ENCODE measurements at places on chromosomes 12 and 14.
A peak's percentile ranks its signal among the peaks of the same experiment; 100 is the strongest.

DNA sequence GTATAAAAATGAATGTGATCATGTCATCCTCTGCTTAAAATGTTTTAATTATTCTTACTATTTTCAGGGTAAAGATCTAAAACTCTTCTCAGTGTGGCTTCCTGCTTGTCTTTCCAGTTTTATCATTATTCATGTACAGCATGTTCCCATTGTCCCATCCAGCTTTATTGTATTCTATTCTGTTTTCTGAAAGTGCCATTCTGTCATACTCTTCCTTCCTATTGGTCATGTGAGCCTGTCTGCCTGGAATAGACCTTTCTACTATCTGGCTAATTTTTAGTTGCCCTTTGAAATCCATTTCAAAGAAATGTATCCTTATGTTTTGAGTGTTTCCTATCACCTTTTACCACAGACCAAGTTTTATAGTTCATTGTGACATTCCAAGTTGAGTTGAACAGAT is 34.9 kb downstream of the PALS1 start:
- DNase-seq, result no peak

DNA sequence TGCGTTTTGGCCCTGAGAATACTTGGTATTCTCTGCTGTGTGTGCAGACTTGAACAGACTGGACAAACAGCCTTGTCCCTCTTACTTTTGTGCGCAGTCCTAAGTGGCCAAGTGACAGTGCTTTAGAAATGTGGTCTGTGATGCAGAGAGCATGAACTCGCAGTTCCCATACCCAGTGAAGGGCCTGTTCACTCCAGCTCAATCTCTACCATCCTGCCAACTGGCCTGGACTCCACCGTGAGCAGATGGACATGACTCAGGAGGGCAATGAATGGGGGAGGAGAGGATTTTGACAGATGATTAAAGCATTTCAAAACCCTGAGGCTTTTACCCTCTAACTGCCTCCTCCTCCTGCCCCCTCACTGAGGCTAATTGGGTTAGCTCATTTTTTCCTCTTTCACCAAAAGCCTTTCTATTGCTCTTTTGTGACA is 62.5 kb upstream of the PYGL start:
- DNase-seq, result no peak

DNA sequence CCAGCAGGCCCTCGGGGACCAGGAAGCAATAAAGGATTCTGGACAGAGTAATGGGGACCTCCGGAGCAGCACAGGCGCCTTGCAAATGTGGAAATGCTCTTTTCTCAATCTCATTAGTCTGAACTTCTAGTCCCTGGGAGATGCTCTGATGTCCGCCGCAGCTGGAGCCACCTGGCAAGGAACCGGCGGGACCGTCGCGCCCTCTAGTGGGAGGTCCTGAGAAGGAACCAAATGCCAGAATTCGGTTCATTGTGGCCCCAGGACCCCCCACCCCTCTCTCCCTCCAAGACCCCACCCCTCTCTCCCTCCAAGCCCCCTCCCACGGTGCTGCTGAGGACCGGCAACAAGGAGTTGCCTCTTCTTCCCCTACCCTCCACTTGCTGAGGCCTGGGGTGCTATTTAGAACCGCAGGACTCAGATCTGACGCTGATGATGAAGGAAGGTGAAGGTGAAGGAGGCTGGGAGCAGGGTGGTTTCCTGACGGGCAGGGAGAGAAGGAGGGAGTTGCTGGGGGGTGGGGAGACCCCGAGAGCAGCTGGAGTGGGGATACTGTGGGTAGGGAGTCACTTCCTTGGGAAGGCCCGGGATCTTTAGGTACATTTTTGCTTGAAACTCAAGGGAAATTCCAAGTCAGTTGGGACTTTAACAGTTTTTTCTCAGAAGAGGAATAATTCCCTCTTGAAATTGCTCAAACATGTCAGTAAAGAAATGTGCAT is 42.5 kb downstream of the SMIM41 start:
- peak; percentile 70 for DNase-seq

DNA sequence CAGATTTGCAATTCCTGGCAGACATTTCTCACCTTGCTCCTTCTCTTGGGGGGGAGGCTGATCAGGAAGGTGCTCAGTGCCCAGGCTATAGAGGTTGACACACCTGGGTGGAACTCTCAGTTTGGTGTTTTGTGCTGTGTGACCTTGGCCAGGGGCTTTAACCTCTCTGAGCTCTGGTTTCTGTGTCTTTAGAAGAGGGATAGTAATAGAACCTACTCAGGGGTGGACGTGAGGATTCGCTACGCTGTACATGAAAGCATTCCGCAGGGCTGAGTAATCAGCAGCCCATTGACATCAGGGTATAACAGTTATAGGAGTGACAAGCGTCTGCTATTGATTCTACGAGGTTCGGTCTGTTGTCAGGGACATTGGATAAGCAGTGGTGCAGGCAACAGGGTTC is 98.1 kb downstream of the PHETA1 start:
- no peak for DNase-seq

DNA sequence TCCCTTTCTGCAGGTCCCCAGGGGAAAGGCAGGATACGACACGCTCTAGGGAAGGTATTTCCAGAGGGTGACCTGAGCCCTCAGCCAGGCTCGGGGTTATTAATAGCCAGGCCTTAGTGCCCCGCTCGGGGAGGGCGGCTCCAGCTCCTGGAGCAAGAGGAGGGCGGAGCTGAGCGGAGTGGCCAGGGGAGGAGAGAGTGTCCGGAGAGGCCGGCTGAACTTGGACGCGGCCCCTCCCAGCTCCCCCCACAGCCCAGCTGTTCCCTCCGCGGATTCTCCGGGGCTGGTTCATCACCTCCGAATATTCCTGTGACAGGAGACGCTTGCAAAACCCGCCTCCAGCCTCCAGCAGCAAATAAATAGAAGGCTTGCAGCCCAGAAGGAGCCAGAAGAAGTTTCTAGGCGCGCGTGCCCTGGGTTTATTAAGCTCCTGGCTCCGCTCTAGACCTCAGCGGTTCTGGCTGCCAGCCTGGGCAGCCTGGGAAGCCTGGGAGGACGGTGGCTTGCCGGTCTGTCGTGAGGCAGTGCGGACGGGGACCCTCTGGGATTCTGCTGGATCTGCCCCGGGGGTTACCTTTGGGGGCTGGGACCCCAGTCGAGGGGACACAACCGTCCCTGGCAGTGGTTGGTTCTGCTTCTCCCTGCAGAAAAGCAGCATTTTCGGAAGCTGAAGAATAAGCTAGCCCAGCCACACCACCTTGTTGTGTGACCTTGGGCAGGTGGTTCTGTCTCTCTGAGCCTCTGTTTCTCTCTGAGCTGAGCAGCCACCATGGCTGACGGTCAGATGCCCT is at the start of gene HSPB8:
Gene HSPB8 (plus strand): TSS at position 388 of the 791 bp plus-strand sequence. CDS start 382 bp downstream, at position 770.
- no peak for DNase-seq

GRCh38 chr12:25806271-25806670 is 152.2 kb upstream of the RASSF8 start:
- DNase-seq, result no peak

- DNase-seq, result no peak
Measured at GRCh38 chr14:95052016-95052585, 105.2 kb downstream of the DICER1 start.

DNA sequence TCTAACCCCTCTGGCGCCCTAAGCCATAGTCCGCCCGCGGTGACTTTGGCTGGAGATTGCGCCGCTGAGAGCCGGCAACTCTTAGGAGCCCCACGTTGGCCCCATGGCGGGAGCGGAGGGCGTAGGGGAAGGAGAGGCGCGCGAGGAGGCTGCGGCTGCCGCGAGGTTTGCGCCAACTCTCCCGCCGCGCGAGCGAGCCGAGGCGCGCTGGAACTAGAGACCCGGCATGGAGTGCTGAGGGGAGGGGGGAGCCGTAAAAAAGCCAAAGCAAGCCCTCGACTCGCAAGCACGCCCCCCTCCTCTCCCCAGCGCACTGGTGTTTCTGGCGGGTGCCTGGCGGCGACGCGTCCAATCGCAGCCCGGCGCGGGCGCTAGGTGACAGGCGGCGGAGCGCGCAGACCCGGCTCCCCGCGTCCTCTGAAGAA is at the start of gene SYT10:
Gene SYT10 (minus strand): TSS at position 233 of the 425 bp plus-strand sequence. CDS start 297 bp downstream, outside the sequence.
- no peak for DNase-seq

GRCh38 chr12:11741434-11742092 is 92.1 kb downstream of the ETV6 start:
- no peak for DNase-seq

GRCh38 chr14:60196291-60196690 is 31.1 kb upstream of the DHRS7 start:
- DNase-seq, result no peak

DNA sequence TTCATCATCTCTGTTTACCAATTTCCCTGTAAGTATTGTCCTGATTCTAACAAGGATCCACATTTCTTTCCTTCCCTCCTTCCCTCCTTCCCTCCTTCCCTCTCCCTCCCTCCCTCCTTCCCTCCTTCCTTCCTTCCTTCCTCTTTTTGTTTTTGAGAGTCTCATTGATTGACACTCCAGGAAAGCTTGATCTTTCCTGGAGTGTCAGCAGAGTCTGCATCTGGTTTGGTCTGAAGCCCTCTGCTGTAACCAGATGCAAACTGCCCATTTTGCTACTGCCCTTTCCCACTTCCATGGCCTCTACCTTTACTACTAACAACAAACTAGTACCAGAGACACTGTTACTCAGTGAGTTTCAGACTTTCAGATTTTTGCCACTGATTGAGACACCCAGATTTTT is 14.4 kb upstream of the OR6C65 start:
- DNase-seq, result no peak

DNA sequence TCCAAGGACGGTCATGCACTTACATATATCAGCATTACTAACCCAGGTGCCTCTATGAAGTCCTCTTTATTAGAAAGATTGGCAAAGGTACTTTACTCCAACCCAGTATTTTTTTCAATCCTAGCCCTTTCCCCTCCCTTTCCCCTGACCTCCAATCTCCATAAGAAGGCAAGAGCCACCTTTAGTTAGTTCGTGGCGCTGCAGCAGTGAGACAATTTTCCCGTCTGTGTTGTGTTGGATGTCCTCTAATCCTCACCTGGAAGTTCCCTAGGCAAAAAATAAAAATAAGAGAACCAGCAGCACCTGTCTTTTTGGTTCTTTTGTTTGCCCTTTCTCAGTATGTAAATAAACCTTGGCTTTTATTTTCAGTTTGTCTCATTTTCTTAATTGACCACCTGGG is 439.6 kb upstream of the LRFN5 start:
- DNase-seq, result no peak

GRCh38 chr14:50083467-50084337 is 32.7 kb downstream of the VCPKMT start:
- DNase-seq, result peak; percentile 74

DNA sequence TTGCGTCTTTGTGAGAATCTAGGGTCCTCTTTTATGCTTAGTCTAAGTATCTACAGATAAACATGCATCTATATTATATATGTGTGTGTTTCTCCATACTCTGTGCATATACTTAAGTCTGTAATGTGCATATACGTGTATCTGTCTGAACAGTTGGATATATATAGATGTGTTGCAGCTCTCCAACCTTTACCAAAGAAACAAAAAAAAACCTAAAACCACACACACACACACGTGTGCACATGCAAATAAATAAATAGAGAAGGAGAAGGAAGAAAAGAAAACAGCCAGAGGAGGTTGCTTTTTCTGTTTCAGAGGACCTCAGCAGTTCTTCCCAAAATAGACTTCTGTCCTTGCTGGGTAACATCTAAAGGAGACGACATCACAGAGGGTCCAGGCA is 244.9 kb downstream of the CACNA1C start:
- no peak for DNase-seq

- no peak for DNase-seq
Measured at GRCh38 chr12:120720987-120721801, 4.4 kb upstream of the ACADS start.

All from activated naive CD4-positive, alpha-beta T cell treated with Interleukin-2 at 50 U/mL for 16 hours (primary cell).